CD4-positive, alpha-beta T cell treated with Interleukin-6 at 100 ng/mL for 8 hours (primary cell): ENCODE measurements at places on chromosomes 5 and 9.
A peak's percentile ranks its signal among the peaks of the same experiment; 100 is the strongest.

GRCh38 chr9:80651044-80651443, 1038.3 kb downstream of the TLE1 start:
- DNase-seq = no peak

DNA sequence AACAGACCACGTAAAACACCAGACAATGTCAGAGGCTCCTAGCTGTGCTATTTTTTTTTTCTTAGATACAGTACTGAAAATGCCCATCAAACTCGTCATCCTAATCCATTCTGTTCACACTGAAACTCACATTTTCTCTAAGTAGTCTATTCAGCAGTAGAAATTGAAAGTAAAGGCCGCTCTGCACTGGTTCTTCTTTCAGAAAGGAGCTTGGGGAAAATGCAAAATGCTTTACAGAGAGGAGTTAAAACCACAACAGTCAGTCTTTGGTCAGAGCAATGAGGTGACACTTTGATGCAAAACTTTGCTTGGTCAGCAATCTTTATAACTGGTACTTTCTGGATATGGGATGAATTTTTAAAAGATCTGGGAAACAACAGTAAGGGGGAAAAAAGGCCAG, 43.8 kb upstream of the SUSD1 start:
- DNase-seq = no peak

DNA sequence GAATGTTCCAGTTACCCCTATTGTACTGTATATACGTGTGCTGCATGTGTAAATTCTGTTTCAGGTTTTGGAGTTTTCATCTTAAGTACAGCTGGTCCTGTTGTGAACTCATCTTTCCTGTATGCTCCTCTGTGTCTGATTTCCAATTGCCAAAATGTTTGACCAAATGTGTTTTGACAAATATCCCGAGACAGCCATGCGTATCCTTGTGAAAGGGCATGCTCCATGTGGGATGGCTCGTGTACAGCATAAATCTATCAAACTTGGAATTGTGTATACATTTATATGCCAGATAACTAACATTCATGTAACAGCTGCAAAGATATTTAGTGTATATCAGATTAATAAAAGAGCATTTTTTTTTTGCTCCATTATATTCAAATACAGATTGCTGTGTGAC, 69.5 kb upstream of the IQGAP2 start:
- DNase-seq = no peak

DNA sequence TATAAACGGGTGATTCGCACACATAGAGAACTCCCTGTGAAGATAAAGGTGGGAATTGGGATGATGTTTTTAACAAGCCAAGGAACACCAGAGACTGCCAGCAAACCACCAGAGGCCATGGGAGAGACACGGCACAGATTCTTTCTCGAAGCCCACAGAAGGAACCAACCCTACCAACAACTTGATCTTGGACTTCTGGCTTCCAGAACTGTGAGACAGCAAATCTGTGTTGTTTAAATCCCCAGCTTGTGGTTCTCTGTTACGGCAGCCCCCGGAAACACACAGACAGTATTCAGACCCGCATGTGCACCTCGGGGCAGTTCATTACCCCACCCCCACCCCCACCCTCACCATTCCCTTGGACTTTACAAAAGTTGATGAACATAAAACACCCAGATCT, 12.8 kb downstream of the AMBP start:
- no peak for DNase-seq

GRCh38 chr9:557601-558201, 283.8 kb upstream of the DMRT1 start:
- DNase-seq = no peak

DNA sequence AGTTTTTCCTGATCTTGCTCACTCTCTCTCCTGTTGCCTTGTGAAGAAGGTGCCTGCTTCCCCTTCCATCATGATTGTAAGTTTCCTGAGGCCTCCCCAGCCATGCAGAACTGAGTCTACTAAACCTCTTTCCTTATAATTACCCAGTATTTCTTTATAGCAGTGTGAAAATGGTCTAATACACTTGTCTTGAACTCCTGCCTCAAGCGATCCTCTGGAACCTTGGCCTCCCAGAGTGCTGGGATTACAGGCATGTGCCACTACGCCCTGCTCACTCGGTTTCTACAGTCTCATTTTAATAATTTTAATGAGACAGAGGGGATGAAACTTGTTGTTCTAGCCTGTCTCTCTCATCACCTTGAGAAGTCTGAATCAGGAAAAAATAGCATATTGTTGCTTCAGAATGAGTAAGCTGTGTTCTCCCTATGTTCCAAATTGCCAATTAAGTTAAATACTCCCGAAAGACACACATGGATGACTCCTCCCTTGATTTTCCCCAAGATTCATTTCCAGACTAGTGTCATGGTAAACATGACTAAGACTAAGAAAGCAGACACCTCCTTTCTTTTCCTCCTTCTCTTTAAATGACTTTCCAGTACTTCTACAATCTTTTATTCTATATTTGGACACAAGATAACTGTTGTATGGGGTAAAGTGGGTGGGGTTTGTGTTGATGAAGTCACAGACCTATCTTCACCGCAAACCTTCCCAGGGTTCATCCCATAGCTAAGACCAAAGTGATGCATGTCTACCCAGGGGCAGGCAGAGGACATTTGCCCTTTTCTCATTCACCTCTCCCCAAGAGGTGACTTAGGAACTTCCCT, 7.8 kb upstream of the DNAJC18 start:
- DNase-seq = no peak

- peak; percentile 46 for DNase-seq
Measured at GRCh38 chr9:131478421-131478868, 24.3 kb upstream of the POMT1 start.

DNA sequence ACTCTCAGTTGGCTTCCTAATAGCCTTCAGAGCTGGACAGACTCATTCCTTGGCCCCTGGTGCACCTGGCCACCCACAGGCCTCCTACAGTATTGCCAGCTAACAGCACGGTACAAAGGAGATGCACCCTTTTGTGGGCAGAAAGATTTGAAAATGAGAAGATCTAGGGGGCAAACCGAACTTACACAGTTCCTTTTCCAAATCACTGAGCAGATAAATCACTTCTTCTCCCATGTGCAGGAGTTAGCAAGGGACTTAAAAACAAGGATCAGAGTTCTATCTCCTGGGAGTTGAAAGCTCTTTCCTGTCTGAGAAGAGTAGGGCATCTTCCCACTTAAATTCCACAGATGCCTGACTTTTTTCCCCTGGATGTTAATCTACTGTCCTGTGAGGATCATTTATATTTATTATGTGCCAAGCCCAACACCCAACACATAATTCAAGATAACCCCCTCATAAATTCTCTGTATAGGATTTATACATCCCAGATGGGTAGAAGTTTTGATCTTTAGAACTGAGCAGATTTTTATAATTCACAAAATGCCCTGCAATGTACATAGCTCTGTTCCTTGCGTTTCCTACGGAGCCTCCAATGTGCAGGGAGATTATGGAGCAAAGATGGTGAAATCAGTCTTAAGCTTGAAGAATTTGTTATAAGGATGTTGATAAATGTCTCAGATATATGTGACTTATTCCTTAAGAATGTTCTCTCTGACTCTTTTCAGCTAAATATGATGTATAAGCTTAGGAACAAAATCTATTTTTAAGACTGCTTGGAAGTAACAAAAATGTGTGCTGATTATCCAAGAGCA, 207.2 kb upstream of the DAPK1 start:
- no peak for DNase-seq

DNA sequence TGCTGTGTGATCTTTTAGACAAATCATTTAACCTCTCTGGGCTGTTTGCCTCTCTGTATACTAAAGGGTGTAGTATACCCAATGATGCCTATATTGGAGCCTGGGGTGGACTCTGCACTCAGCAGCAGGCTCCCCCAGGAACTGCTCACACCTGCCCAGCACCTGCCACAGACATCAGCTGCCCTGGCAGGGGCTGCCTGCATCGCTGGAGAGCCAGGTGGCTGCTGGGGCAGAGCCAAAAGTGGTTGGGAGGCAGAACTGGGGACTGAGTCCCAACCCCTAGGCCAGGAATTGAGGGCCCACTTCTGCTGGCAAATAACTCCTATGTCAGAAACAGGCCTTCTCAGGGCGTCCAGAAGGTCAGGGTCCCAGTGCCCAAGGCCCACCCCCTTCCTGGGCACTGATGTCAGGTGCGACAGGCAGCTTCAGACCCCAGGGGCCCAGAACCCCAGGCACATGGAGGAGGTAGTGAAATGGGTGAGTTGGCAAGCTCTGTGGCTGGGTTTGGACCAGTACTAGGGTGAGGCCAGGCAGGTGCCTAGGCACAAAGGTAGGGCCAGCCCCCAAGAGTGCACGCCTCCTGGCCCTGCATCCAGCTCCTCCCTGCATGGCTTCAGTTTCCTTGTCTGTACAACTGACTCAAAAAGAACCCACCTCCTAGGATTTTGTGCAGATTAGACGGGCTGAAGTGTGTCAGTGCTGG, 5.8 kb downstream of the UNC5A start:
- DNase-seq = no peak

GRCh38 chr5:87347841-87348240, 64.9 kb downstream of the CCNH start:
- DNase-seq = no peak

- DNase-seq = no peak
Measured at GRCh38 chr5:119358901-119359603, 3.2 kb downstream of the TNFAIP8 start.

DNA sequence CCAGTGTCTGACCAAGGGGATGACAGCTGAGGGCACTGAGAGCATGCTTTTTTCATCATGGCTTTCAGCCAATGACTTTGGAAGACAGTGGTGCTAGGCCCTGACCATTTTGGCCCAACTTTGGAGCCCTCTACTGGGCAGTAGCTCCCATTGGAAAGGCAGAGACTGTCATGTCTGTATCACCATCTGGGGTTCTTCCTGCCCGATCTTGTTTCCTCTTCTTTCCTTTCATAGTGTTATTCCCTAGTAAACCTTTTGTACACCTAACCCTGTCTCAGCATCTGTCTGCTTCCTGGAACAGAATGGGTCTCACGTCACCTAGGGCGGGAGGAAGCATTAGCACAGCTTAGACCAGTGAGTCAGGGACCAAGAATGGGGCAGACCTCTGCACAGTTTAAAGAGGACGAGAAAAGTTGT, 97.4 kb upstream of the MAST4 start:
- DNase-seq = no peak

DNA sequence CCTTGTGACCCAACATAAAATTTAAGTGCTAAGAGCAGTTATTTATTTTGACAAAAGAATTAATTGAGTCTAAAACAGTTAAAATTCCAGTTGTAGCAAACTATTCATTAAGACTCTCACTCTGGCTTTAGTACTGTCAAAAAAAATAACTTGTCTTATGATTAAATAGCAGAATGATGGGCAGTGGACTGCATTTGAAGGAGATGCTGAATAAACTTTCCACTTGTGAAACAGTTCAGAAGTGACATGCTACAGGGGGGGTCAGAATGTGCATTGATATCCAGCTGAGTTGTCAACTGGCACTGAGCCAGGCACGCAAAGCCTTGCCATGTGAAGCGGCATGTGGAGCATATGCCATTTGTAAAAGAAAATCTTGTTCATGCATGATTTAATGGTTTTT, 76.0 kb downstream of the FCHO2 start:
- DNase-seq = no peak

DNA sequence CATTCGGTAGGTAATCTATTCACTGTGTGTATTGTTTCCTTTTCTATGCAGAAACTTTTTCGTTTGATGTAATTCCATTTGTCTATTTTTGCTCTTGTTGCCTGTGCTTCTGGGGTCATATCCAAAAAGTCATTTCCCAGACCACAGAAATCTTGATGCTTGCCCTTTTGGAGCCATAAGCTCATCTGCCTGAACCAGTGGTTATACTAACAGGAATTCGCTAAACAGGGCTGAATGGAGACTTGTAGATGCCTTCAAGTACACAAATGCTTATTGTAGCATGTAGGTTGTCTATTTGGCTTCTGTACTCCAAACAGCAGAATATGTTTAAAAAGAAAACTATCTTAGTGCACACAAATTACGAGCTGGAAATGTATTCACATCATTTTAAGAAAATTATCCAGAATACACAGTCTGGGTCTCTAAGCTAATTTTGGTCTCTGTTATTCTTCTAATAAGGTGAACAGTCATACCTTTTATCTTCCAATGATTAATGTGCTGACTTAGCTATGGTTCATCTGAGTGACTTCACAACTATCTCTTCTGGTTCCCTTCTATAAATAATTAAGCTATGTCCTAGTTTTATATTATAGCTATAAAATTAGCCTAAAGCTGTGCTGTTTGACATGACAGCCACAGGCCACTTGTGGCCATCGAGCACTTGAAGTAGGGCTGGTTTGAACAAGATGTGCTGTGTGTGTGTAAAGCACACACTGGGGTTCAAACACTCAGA, 87.6 kb downstream of the DAPK1 start:
- no peak for DNase-seq

DNA sequence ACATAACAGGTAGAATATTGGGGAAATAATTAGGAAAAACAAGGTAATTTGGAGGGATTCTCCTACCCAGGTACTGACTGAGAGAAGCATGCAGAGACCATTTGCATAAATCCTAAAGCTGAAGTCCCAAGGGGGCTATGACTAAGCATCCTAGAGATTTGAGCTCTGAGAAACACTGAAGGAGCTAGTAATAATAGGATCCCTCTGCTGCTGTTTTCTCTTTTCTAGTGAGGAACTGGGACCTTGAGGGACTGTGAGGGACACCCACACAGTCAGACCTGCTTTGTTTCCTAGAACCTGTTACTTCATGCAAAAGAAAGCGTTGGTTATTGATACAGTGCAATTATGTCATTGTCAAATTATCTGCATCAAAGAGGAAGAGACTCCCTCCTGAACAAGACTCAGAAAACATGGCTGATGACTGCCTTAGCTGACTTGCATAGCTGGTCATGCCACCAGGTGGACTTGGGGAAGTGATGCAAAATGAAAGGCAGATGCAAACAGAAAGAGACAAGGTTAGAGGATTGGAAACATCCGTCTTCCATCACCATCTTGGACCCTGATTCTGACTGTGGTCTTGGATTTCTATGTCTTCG, 335.4 kb downstream of the NTRK2 start:
- DNase-seq = no peak

GRCh38 chr5:36607838-36608783, 1.7 kb downstream of the SLC1A3 start:
- DNase-seq = no peak

- no peak for DNase-seq
Measured at GRCh38 chr9:73806876-73807275, 655.2 kb downstream of the ANXA1 start.

DNA sequence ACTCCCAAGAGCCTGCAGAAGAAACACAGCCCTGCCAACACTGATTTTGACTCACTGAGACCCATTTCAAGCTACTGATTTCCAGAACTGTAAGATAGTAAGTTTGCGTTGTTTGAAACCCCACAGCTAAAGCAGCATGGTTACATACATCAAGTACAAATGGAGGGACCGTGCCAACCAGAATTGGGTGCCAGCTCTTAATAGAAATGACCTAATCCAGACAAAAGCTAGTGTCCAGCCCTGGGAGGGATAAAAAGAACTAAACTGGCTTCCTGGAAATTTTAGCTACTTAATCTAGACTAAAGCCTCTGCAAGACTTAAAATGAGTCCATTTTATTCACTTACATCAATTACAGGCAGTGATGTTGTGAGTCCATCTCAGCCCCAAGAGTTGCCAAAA, 122.6 kb downstream of the ADAMTS12 start:
- DNase-seq = no peak

- DNase-seq = no peak
Measured at GRCh38 chr5:138946831-138947560, 71.9 kb upstream of the LRRTM2 start.
